ENCODE measurements at places on chromosomes 5 and 9.

- peak; percentile 79 for DNase-seq
Observed at GRCh38 chr5:152505442-152506042, 100.5 kb upstream of the NMUR2 start.

DNA sequence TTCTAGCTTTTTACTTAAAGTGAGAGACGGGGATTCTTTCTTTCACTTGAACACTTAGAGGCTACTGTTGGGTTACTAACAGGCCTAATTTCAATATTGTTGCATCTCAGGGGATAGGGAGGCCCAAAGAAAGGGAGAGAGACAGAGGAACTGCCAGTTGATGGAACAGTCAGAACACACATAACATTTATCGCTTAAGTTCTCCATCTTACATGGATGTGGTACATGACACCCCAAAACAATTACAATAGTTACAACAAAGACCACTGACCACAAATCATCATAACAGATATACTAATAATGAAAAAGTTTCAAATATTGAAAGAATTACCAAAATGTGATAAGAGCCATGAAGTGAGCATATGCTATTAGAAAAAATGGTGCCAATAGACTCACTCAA, 4.3 kb upstream of the RIC1 start:
- DNase-seq, result no peak

DNA sequence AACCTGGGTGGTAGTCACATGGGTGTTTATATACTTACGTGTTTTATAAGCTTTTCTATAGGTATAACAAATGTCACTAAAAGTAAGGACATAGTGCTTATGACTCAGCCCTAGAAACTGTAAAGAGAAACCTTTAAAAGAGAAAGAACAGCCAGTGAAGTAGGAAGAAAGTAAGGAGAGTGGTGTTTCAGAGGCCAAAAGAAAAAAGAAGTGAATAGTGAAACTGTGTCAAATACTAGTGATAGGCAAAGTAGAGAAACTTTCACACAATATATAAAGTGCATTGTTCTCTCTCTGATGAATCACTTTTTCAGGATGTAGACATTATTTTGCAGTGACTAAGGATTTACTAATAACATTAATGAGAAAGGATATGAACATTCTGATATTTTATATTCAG, 74.2 kb upstream of the SUSD1 start:
- DNase-seq, result no peak

GRCh38 chr5:153629027-153629895, 138.8 kb downstream of the GRIA1 start:
- DNase-seq, result peak; percentile 24

DNA sequence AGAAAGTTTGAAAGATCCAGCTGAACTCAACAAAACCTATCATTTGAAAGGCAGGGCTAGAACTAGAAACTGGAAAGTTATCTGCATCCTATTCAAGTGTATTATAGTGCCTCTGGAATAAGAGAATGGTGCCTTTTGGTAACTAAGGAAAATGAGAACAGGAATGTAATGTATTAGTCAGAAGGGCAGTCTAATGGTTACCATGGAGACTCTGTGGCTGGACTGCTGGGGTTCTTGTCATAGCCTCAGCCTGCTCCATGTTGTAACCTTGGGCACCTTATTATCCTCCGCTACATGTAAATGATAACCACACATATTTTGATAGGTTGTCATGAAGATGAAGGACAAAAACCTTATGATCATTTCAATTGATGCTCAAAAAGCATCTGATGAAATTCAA, 24.6 kb upstream of the IFNB1 start:
- DNase-seq, result no peak

DNA sequence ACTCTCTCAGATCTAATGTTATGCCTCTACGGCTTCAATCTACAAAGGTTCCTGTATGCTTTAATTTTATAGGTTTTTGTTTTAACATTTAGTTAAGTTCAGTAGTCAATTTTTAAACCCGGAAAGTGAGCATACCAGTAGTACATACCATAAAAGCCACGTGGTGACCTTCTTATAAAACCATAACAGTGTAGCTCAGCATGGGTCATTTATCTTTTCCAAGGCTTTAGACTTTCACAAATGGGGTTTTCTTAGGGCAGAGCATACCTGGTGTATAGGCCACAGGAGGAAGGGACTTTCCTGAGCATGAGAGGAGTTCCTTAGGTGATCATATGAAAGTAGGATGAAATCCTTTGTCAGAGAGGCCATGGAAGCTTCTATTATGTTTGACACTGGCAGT, 23.2 kb downstream of the ECM2 start:
- no peak for DNase-seq

DNA sequence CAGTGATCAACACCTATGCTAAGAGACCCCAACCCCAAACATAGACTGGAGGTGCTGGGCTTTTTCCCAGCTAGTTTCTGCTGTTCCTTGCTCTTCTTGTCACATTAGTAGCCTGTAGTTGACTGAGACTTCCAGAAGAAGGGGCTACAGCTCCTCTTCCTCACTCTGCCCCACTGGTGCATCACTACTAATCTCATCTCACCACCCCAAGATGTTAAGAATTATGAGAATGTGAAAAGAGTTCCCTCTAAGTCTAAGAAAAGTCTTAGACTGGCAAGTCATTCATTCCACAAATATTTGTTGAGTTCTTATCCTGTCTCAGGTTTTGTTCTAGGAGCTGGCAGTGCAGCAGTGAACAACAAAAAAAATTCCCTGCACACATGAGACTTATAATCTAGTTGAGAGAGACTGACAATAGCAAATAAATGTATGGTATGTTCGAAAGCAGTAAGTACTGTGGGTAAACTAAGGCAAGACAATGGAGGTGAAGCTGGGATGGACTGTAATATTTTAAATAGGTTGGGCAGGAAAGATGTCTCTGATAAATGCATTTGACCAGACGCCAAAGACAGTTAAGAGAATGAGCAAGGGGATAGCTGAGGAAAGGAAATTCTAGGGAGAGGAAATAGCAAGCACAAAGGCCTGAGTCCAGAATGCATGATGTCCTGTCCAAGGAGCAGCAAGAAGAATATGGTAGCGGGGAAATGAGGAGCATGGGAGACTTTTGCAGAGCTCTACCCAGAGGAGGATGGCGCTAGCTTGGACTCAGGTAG, 92.3 kb downstream of the PTCD2 start:
- DNase-seq, result no peak

GRCh38 chr5:111173476-111173875, 50.7 kb upstream of the CAMK4 start:
- no peak for DNase-seq

DNA sequence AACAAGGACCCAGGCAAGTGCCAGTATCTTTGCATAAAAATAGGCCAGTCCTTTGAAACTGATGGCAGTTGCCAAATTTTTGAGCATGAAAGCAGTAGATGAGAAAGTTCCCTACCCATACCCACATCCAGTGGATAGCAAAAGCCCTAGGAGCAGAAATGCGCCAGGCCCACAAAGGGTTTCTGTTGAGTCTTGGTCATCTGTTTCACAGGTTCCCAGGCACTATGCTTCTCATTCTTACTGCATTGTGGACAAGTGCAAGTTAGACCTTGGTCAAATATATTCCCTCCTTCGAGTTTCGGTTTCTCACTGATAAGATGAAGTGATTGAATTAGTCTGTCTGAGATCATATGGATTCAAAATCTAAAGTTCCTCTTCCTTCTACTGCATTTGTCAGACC, 152.3 kb downstream of the NR3C1 start:
- no peak for DNase-seq

DNA sequence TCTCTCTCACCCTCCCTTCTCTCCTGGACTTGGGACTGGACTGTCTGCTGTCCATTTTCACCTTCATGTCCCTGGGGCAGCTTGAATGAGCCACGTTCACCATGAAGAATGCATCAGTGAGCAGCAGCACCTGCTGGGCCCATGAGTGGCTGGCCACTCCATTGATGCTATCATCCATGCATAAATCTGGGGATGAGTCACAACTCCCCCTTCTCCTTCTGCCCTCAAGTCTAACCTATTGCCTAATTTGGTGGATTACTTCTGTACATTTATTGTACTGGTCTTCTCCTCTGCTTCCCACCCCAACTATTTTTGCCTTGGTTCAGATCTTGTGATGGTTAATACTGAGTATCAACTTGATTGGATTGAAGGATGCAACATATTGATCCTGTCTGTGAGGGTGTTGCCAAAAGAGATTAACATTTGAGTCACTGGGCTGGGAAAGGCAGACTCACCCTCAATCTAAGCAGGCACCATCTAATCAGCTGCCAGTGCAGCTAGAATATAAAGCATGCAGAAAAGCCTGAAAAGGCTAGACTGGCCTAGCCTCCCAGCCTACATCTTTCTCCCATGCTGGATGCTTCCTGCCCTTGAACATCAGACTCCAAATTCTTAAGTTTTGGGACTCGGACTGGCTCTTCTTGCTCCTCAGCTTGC, 46.7 kb downstream of the GDNF start:
- DNase-seq, result no peak

GRCh38 chr5:38426490-38426889, 130.0 kb downstream of the LIFR start:
- no peak for DNase-seq

- DNase-seq, result peak; percentile 16
Observed at GRCh38 chr5:17713301-17713700, 79.0 kb downstream of the TAF11L14 start.

DNA sequence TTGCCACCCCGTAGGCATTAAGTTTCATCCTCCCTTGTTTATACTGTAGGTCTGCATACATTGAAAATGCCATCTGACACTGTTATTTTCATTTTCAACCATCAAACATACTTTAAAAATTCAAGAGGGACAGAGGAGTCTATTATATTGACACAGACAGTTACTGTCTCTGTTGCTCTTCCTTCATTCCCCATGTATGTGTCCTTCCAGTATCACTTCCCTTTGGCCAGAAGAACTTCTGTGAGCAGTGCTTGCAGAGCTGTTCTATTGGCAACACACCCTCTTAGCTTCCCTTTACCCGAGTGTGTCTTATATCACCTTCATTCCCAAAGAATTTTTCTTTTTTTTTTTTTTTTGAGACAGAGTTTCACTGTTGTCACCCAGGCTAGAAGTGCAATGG, 42.8 kb downstream of the RASGEF1C start:
- DNase-seq, result no peak

- no peak for DNase-seq
Observed at GRCh38 chr5:31408814-31409213, 123.1 kb downstream of the DROSHA start.
